ENCODE measurements at places on chromosomes 16 and 17.

- DNase-seq, result no peak
Measured at GRCh38 chr17:81230043-81230820, 7.5 kb upstream of the CEP131 start.

GRCh38 chr16:11359370-11359769 lies 14.1 kb downstream of the RMI2 start:
- DNase-seq, result peak; percentile 61

GRCh38 chr16:67565470-67566100 lies 3.3 kb downstream of the CTCF start:
- DNase-seq, result no peak

- no peak for DNase-seq
Measured at GRCh38 chr17:31811101-31811500, 47.9 kb downstream of the COPRS start.

DNA sequence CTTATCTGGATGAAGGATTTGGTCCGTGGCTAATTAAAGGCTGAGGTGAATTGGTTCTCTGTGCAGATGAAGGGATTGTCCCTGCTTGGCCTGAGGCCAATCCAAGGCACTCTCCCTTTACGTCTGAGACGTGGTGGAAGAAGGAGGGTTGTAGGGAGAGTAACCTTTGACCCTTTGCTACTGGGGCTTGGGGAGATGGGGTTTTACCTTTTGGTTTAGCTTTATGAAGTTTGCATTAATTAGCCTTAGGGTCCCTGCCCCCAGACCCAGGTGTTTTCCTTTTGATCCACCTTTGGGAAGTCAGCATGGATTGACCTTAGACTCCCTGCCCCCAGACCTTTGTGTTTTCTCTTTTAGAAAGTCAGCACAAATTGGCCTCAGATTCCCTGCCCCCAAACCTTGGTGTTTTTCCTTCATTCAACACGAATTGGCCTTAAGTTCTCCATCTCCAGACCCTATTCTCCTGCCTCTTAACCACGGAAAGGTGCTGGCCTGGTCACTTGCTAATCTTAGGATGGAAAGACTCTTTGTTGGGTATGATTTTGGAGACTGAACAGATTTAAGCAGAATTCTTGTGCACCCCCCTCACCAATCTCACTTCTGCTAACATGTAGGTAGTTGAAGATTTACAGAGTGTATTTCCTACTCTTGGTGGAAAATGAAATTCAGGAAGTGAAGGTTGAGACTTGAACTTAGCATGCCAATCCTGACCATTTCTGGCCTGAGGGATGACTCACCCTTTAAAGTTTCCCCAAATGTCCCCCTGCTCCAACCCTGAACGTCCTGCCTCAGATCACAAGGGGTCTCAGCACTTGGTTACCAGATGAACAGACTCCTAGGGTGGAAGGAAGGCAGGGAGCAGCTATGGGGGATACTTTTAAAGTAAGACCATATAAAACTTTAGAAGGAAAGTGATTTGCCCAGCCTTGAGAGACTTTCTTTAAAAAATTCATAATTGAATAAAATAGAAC lies 23.1 kb upstream of the MMD start:
- no peak for DNase-seq

DNA sequence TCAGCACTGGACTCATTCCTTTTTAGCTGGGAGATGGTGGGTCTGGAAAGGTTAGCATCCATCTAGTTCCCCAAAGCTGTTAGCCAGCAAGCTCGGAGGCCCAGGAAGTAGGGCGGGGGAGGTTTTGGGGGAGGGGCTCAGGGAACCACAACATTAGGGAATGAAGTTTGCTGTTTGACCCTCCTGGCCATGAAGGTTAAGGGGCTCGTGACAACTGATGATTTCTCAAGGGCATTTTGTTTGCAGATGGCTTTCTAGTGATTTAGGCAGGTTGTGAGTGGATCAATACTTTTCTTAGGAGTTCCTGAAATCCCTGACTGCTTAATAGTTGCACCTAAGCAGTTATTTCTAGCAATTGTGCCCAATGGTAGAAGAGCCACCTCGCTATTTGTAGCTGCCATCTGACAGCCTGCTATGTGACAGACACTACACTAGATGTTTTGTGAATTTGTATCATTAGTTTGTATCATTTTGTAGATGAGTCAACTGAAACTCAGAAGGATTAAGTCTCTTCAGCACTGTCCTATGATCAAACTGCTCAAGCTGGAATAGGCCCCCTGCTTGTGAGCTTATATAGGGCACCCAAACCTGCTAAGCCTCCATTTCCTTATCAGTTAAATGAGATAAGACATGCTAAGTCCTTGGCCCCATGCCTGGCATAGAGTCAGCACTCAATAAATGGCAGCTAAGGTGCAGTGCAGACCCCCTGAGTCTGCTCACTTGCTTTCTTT lies 146.4 kb downstream of the IRX3 start:
- DNase-seq, result no peak

DNA sequence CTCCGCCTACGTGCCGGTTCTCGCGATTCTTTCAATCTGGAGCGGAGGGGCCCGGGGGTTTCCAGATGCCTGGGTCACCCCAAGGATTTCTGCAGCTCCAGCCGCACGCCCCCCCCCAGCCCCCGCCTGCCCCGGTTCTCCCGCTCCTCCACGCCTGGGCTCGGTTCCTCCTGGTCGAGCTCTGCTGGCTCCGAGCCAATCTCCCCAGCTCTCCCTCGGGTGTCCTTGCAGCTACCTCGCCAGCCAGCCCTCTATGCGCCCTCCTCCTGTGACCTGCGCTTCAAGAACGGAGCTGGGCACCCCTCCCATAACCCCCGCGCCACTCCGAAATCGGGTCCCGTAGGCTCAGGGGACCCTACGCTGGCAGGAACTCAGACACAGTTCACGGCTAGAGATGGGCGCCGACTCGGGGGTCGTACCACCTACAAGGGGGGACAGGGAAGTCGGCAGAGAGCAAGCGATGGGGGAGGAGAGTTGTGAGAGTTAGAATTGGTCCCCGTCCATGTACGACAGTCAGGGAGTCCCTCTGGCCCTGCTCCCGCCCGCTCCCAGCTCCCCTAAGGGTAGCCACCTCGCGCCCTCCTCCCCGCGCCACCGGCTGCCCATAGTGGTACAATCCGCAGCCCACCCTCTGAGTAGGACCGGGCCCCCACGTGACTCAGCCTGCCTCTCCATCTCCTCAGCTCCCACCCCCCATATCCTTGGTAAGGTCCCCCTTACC lies 961 bp downstream of the FGF11 start:
- DNase-seq, result no peak

Measured in AG09309 (cell line).